Stimulated activated CD8-positive, alpha-beta memory T cell treated with anti-CD3 and anti-CD28 coated beads, Interleukin-7, amount 100 ng/mL, for 1 hour (primary cell): ENCODE measurements at places on chromosomes 16 and 17.

- no peak for DNase-seq
These were observed 69.8 kb upstream of the ANKFN1 start for GRCh38 chr17:56083475-56083874.

- DNase-seq = no peak
These were observed 84.8 kb downstream of the SNX11 start for GRCh38 chr17:48192321-48192731.

DNA sequence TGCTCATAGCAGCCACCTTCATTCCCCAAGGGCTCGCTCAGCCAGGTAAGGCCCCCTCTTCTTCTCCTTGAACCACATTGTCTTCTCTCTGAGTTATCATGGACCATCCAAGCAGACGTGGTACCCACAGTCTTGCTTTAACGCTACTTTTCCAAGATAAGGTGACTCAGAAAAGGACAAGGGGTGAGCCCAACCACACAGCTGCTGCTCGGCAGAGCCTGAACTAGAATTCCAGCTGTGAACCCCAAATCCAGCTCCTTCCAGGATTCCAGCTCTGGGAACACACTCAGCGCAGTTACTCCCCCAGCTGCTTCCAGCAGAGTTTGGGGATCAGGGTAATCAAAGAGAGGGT is 272 bp downstream of the CCL2 start:
- no peak for DNase-seq

- no peak for DNase-seq
These were observed 16.4 kb downstream of the RIPOR1 start for GRCh38 chr16:67544844-67545664.

- DNase-seq = no peak
These were observed 221.4 kb downstream of the KATNIP start for GRCh38 chr16:27771201-27771910.

DNA sequence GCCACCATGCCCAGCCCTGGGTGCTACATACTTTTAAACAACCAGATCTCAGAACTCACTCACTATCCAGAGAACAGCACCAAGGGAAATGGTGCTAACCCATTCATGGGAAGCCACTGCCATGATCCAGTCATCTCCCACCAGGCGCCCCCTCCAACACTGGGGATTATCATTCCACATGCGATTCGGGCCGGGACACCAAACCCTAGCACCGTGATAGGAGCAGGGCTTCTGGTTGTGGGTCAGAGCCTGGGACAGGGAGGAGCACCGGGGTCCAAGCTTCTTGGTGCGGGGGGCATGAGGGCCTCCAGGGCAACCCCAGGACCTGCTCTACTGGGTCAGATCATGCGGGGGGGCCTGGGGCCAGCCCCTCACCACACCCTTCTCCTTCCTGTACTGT is 4.5 kb downstream of the TMEM235 start:
- DNase-seq = no peak

DNA sequence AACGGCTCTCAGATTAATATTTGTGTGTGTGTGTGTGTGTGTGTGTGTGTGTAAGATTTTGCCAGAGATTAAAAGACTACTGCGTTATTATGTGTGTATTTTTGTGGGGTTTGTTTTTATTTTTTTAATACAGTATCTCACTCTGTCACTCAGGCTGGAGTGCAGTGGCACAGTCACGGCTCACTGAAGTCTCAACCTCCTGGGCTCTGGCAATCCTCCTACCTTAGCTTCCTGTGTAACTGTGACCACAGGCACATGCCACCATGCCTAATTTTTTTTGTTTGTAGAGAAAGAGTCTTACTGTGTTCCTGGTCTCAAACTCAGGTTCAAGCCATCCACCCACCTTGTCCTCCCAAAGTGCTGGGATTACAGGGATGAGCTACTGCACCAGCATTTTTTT is 87.2 kb downstream of the CYB561 start:
- DNase-seq = no peak

DNA sequence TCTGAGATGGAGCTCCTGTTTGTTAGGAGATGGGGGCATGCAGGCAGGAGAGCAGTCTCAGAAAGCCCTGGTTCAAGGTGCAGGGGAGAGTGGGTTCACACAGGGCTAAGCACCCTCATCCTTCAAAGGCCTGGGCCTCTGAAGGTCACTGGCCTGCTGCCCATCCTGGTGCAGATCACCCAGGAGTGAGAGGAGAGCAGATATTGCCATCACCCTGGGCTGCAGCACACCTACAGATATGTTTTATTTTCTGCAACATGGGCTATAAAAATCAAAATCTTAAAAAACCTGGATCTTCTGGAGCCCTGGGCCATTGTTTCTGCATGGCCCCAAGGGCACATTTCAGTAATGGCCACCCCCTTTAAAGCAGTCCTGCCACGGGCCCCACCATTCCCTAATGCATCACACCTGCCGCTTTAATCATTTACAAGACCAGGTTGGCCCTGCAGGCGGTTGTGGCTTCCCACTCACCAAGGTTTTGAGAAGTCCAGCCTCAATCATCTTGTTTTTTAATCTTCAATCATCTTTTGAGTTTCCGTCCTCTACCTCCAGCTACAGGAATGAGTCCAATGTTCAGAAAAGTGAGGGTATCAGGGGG is 20.4 kb upstream of the NUP93 start:
- no peak for DNase-seq

- DNase-seq = no peak
These were observed 180.1 kb upstream of the SDK2 start for GRCh38 chr17:73824321-73824720.

- DNase-seq = no peak
These were observed 15.0 kb downstream of the ZNF213 start for GRCh38 chr16:3149630-3150345.

DNA sequence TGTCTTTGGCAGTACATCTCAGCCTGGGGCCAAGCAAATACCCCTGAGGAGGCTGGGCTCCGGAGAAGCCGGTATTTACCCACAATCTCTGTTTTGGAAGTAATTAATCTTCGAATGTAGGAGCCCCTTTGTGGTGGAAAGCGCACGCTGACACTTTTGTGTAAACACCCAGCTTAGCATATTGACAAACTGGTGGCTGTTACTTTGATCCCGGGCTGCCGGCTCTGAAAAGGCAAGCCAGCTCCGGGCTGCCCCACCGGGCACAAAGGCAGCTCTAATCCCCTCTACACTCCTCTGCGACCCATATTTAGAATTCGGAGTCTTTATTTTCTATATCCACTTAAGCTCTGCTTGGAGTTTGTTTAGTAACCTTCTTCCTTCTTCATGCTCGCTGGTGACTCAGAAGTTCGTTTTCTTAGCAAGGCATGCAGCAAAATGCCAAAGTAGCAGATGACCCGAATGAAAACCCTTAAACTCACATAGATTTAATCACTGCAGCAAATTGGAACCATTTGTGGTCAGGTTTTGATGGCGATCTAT is 144.0 kb upstream of the IRX3 start:
- DNase-seq = no peak

DNA sequence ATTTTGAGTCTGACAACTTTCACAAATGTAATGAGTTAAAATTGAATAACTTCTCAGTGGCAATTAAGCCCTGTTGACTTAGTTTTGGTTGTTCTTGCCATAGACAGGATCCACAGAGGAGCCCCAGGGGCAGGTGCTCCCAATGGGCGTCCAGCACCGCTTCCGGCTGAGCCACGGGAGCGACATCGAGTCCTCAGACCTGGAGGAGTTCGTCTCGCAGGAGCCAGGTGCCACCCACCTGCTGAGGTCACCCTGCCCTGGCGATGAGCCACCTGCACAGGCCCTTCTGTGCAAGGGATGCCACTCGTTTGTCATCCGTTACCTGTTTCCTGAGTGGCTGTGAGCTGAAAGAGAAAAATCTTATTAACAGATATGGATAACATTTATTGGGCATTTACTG is 10.7 kb downstream of the CCDC40 start:
- DNase-seq = no peak

GRCh38 chr16:67423611-67424260 is 7.2 kb upstream of the HSD11B2 start:
- DNase-seq = no peak

GRCh38 chr16:35492225-35492624 is 2032.8 kb downstream of the TP53TG3F start:
- DNase-seq = no peak

DNA sequence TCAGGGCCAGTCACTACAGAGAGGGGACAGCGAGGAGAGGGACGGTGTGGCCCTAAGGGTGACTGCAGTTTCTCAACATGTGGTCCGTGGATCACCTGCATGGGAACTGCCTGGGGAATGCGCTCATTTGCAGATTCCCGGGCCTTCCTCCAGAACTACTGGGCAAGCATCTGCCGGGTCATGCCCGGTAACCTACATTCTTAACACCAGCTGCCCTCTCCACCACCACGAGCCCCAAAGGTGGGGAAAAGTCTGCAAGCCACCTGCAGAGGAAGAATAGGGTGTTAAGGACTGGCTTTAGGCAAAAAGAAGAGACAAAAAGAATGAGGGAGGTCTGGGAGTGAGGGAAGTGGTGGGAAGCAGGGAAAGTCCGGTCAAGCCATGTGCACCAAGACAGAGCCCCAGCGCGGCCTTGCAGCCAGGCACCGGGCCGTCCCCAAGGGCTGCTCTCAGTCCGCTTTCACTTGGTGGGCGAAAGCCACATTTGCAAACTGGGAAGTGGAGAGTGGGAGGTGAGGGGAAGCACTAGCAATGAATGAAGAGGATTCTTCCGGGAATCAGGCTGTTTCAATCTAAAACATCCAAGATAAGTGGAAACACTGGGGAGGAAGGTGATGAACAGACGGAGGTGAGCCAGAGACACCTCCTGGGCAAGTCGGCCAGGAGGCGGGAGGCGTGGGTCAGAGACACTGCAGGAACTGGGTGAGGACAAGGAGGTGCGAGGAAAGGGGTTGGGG is 70.3 kb downstream of the N4BP1 start:
- DNase-seq = no peak

GRCh38 chr16:57999366-57999970 is 1.0 kb downstream of the ZNF319 start:
- no peak for DNase-seq

GRCh38 chr17:78396441-78397337 is 18.2 kb downstream of the PGS1 start:
- no peak for DNase-seq

GRCh38 chr16:11552440-11552839 is 34.3 kb downstream of the LITAF start:
- DNase-seq = no peak

- DNase-seq = no peak
These were observed 3.5 kb downstream of the SPDYE4 start for GRCh38 chr17:8754890-8755289.

DNA sequence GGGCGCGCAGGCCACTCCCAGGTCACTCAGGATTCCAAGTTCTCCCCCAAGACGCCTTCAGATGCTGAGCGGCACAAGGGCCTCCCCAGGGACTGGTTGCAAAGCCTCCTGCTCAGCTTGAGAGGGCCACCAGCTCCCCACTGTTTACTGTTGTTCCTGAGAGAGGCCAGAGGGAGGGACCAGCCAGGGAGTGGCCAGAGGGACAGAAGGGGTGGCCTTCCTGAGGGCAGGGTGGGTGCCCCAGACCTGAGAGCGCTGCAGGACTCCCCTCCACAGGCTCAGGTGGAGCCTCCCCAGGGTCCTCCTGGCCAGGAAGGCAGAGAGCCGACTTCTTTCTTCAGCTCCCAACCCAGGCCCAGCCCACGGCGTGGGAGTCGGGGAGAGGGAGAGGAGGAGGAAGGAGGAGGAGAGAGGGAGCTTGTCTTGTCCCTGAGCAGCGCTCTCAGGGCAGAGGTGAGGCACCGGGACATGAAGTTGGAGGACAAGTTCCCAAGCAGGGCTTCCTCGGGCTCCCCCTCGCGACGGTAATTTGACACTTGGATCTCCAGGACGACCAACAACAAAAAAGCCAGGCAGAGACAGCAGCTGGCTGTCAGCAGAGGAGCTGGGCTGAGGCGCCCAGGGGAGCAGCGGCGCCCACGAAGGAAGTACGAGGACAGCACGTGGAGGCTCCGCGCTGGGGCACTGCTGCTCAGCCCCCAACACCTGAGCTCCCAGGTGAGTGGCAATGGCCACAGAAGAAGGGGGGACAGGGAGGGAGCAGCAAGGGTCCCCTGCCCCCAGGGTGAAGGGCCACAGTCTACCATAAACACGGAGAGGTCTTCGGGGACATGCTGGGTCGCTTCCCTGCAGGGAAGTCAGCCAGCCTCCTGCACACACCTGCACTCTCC is 497 bp downstream of the SMIM5 start:
- no peak for DNase-seq

GRCh38 chr17:74199306-74200092 is 4.0 kb upstream of the RPL38 start:
- peak; percentile 40 for DNase-seq

GRCh38 chr17:44847586-44847985 is at the start of gene HIGD1B:
TSS of gene HIGD1B (plus strand) at chr17:44847883. CDS start at chr17:44848153, 270 bp downstream.
- DNase-seq = no peak

GRCh38 chr16:13816701-13817100 is 103.3 kb upstream of the ERCC4 start:
- no peak for DNase-seq

DNA sequence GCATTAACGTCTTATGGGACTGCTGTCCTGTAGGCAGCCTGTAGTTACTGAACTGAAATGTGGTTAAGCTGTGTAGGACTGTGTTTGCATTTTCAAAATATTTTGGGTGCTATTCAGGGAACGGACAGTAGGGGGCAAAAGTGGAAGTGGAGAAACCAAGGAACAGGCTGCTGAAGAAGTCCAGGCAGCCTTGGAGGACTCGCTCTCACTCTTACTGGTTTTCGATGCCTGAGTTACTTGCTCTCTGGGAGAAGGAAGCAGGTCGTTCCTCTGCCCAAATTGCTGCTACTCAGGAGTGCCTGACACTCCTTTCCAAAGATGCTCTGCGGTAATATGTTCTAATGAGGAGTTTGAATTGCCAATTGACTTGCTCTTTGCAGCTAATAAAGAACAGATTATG is 64.5 kb upstream of the RBFOX1 start:
- DNase-seq = no peak

- DNase-seq = no peak
These were observed 17.7 kb upstream of the CORO6 start for GRCh38 chr17:29640413-29640812.

DNA sequence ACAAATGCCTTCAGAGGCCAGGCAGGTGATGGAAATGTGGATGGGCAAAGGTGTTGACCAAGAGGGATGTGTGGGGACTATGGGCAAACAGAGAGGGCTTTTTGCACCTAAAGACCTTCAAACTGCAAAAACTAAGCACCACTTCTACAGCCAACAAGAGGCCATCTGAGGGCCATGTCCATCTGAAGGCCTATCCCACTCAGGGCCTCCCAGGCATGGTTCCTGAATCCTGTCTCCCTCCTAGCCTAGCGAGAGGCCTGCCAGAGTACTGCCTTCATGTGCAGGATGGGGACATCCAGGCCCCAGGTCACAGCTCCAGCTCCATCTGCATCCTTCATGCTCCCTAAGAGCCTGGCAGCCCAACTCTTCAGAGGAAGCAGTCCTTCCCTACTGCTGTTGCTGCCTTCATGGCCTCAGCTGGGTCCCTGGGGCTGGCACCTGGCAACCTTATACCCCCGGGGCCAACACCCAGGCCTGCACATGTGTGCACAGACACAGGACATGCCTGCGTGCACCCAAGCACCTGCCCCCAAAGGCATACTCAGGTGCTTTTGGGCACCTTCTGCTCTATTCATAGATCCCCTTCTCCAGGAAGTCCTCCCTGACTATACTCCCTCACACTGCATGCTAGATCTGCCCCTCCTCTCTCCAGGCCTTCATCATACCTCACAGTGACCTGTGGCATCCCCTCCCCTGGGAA is 95.2 kb downstream of the C16orf78 start:
- no peak for DNase-seq
